ENCODE measurements at places on chromosomes 1 and 21.
A peak's percentile ranks its signal among the peaks of the same experiment; 100 is the strongest.

GRCh38 chr1:153292740-153293479 is 19.8 kb downstream of the PGLYRP3 start:
- H3K4me3 ChIP-seq = no peak overlapping the region
- H3K4me1 ChIP-seq = peaks cover 13% of the 10 kb centered on the region
- H3K27ac ChIP-seq = no peak overlapping the region
- no peak for DNase-seq
- H3K36me3 ChIP-seq = no peaks in the 10 kb centered on the region

DNA sequence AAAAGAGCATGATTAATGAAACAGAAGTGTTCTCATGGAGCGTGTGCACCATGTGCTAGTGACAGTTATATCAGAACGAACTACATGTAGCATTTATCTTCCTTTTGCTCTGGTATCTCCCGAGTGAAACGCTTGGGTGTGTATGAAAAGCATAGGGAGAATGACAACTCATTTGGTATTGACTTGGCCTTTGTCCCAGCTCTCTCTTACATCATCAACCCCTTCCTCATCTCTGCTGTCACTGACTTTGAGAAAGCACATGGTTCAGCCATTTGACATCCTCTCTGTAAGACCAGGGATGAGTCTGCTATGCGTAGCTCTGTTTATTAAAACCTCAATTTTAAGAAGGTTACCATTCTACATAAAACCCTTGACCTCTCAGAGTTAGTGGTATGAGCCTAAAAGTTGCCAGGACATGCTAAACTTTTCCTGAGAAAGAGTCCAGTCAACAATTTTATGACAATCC is 201.0 kb downstream of the NRIP1 start:
- H3K27ac ChIP-seq = no peak overlapping the region
- H3K27me3 ChIP-seq = peaks cover 4% of the 10 kb centered on the region
- no peaks in the 10 kb centered on the region for H3K4me1 ChIP-seq
- no peak overlapping the region for H3K4me3 ChIP-seq

- peaks cover 5% of the 10 kb centered on the region for H3K36me3 ChIP-seq
- DNase-seq = no peak
- no peak overlapping the region for H3K4me3 ChIP-seq
These were observed 8.8 kb downstream of the MINDY1 start for GRCh38 chr1:150997949-150998348.

DNA sequence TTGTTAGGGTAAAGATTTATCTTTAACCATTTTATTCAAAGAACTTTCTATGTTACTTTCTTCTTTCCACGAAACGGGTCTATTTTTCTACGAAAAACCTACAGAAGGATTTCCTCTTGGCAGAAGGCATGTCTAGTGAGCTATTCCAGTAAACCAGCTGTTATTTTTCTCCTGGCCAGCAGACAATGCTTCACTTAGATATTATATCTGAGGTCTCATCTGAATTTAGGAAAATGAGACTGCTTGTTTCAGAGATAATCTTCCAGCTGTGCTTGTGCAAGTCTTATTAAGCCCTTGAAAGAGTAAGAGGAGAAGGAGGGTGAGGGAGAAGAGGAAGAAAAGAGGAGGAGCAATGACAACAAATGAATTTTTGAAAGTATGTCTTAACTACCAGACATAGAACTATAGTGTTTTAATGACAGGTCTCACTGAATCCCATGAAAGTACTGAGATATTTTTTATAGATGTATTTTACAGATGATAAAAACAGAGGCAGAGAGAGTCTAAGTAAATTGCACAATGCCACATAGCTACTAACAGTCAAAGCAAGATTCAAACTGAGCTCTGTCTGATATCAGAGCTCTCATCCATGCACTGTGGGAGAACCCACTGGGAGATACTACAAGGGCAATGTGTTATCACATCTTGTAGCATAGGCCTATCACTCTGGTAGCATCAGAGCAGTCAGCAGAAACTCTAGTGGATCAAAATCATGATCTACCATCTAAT is 54.6 kb upstream of the SAMSN1 start:
- peak overlapping the region; percentile 41 for H3K27ac ChIP-seq
- H3K36me3 ChIP-seq = no peaks in the 10 kb centered on the region
- H3K27me3 ChIP-seq = no peaks in the 10 kb centered on the region
- no peak overlapping the region for H3K4me3 ChIP-seq
- no peak for DNase-seq

- H3K4me1 ChIP-seq = peaks cover 25% of the 10 kb centered on the region
- H3K27me3 ChIP-seq = no peaks in the 10 kb centered on the region
These were observed at the start of gene GJA5 for GRCh38 chr1:147760481-147761260. GJA5 (minus strand) TSS chr1:147760602; CDS start chr1:147759238, 1,364 bp downstream.

GRCh38 chr1:211833174-211833820 is 2.7 kb upstream of the LPGAT1 start:
- DNase-seq = no peak
- H3K27me3 ChIP-seq = no peaks in the 10 kb centered on the region
- H3K36me3 ChIP-seq = peaks cover 6% of the 10 kb centered on the region
- no peak overlapping the region for H3K27ac ChIP-seq

DNA sequence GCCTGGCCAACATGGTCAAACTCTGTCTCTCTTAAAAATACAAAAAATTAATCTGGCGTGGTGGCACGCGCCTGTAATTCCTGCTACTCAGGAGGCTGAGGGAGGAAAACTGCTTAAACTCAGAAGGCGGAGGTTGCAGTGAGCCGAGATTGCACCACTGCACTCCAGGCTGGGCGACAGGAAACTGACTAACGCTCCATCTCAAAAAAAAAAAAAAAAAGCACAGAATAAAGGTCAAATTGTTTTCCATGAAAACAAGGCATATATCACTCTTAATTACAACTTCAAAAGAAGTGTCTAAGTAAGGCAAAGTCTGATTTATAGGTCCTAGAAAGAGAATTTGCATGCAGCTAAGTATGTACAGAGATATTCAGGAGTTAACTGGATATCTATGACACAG is 25.6 kb downstream of the EYA3 start:
- no peaks in the 10 kb centered on the region for H3K27me3 ChIP-seq
- DNase-seq = no peak
- no peak overlapping the region for H3K27ac ChIP-seq
- no peak overlapping the region for H3K4me3 ChIP-seq
- H3K36me3 ChIP-seq = peaks cover 1% of the 10 kb centered on the region

GRCh38 chr1:115194506-115194905 is 105.2 kb upstream of the TSPAN2 start:
- peaks cover 49% of the 10 kb centered on the region for H3K27me3 ChIP-seq
- H3K27ac ChIP-seq = no peak overlapping the region
- no peaks in the 10 kb centered on the region for H3K36me3 ChIP-seq
- H3K4me3 ChIP-seq = no peak overlapping the region
- no peak for DNase-seq
- H3K4me1 ChIP-seq = no peaks in the 10 kb centered on the region

GRCh38 chr1:229984310-229984991 is 82.6 kb upstream of the GALNT2 start:
- H3K4me1 ChIP-seq = no peaks in the 10 kb centered on the region
- DNase-seq = no peak
- H3K27me3 ChIP-seq = peaks cover 68% of the 10 kb centered on the region
- H3K36me3 ChIP-seq = no peaks in the 10 kb centered on the region
- H3K27ac ChIP-seq = no peak overlapping the region

DNA sequence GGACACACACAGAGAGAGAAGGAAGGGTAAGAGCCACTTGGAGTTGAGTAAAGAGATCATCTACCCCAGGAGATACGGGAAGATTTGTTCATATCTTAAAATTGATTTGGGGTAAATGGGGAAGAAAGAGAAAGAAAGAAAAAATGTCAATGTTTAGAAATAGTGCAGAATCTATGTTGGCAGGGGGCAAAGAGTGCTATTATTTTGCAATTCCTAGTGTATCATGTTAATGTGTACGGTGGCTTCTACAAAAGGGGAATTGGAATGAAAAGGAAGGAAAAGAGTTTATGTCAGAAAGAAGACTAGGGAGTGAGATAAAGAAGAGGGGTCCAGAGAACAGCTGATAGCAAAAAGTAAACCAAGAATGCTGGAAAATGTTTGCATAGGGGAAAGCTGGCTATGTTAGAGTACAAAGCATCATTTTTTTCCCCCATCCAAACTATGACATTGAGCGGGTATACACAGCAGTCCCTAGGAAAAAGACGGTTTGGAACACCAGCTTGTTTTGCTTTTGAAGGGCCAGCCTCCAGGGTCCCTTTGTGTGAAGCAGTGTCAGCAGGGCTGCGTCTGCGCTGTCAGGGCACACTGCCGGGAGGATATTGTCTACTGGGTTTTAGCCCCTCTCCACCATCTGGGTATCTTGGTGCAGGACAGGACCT is 10.8 kb downstream of the LRRC8D start:
- H3K4me3 ChIP-seq = no peak overlapping the region
- no peak overlapping the region for H3K27ac ChIP-seq
- no peak for DNase-seq
- H3K36me3 ChIP-seq = peaks cover under 1% of the 10 kb centered on the region
- peaks cover 13% of the 10 kb centered on the region for H3K4me1 ChIP-seq

DNA sequence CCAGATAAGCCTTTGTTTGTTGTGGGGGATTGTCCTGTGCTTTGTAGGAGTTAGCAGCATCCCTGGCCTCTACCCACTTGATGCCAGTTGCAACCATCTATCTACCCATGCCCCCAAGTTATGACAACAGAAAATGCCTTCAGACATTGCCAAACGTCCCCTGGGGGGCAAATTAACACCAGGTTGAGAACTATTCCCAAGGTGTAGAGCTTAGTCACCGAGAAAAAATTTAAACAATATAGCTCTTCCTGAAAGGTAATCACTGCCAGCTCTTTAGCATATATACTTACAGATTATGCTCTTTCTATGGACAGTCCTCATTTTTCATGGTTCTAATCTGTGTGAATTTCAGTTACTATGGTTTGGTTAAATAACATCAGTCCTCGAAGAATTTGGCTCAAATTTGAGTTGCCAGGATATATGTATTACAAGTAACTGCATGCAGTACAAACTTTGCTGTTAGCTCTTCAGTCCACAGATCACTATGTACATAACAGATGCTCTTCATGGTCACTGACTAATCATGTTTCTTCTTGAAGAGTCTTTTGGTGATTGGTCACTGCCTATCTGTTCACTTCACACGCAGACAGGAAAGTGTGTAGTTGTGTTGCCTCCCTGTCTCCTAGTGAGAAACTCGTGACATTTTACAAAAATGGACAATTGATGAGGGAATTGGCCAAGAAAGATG is 25.2 kb downstream of the MAPKAPK2 start:
- peak overlapping the region; percentile 52 for H3K27ac ChIP-seq
- H3K27me3 ChIP-seq = no peaks in the 10 kb centered on the region
- no peak overlapping the region for H3K4me3 ChIP-seq
- H3K4me1 ChIP-seq = peaks cover 87% of the 10 kb centered on the region
- no peak for DNase-seq
- H3K36me3 ChIP-seq = peaks cover 14% of the 10 kb centered on the region

DNA sequence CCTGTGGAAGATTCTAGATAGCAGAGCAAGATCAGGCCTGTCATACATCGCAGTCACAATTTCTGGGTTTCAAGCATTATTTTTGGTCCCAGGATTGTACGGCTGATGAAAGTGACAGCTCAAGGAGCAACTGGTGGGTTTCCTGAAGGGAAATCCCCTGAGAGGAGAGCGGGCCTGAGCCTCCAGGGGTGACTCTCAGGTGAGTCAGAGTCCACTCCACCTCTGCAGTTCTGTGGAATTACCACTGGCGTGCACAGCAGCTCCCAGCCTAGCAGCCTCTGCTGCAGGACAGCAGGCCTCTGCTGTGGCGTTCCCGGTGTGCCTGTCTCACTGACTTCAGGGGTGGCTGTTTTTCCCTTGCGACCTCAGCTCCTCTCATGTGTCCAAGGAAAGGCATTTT is 24.4 kb downstream of the SLC66A1 start:
- no peaks in the 10 kb centered on the region for H3K27me3 ChIP-seq
- H3K27ac ChIP-seq = peak overlapping the region; percentile 49
- DNase-seq = no peak
- H3K4me1 ChIP-seq = peaks cover 6% of the 10 kb centered on the region

- no peak overlapping the region for H3K27ac ChIP-seq
- DNase-seq = no peak
- H3K27me3 ChIP-seq = no peaks in the 10 kb centered on the region
- H3K36me3 ChIP-seq = no peaks in the 10 kb centered on the region
- H3K4me3 ChIP-seq = no peak overlapping the region
- no peaks in the 10 kb centered on the region for H3K4me1 ChIP-seq
These were observed 652.5 kb downstream of the AMY1C start for GRCh38 chr1:104402178-104402577.

DNA sequence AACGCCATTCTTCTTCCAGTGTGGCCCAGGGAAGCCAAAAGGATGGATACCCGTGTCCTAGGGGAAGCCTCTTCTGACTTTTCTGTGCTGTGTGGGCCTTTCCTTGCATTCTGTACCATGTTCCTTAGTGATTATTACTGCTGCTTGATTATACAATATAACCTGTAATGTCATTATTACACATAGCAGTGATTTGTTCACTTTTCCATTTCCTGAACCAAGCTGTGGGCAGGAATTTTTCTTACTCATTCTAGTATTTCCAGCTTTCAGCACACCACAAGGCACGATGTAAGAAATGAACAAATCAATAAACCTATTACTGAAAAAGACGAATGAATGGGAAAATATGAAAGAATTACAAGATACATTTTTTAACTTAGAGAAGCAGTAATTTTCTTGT is 8.4 kb upstream of the USP33 start:
- DNase-seq = no peak
- no peaks in the 10 kb centered on the region for H3K36me3 ChIP-seq
- H3K27me3 ChIP-seq = no peaks in the 10 kb centered on the region
- no peak overlapping the region for H3K27ac ChIP-seq
- H3K4me3 ChIP-seq = no peak overlapping the region

DNA sequence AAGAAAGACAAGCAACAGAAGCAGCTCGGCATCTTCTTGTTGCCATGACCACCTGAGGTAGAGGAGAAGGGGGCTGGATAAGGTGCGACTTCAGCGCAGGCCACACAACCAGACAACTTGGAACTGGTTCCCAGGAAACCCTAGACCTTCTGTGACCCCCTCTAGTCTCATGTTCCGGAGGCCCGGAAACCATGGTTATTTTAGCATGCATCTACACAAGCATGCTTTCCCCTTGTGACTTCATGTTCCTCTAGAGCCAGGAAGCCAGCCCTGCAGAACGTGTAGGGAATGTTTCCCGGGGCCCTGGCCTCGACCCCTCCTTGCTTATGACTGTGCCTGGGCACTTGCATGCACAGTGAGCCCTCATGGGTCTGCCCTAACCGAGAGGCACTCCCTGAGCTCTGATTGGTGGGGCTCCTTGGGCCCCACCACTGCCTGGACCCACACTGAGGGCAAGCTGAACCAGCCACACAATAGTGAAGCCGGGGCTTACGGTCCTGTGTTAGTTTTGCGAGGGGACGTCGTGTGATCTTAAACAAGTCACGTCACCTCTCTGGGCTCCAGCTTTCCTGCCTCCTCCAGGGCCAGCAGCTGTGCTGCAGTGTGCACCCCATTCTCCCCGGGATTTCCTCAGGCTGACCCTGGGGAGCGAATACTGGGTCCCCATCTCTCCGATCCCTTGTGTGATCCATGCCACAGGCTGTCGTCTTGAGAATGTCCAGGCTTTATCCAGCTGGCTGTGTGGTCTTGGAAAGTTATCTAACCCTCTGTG is 12.0 kb upstream of the MX2 start:
- no peaks in the 10 kb centered on the region for H3K36me3 ChIP-seq
- H3K4me3 ChIP-seq = no peak overlapping the region
- no peak for DNase-seq
- H3K27me3 ChIP-seq = peaks cover 39% of the 10 kb centered on the region
- H3K4me1 ChIP-seq = no peaks in the 10 kb centered on the region

- DNase-seq = no peak
- H3K4me3 ChIP-seq = no peak overlapping the region
- H3K4me1 ChIP-seq = no peaks in the 10 kb centered on the region
These were observed 10.8 kb downstream of the MTARC1 start for GRCh38 chr1:220797553-220797952.

- H3K4me1 ChIP-seq = peaks cover 5% of the 10 kb centered on the region
- no peak overlapping the region for H3K27ac ChIP-seq
- no peak for DNase-seq
These were observed 85.8 kb downstream of the RGS21 start for GRCh38 chr1:192402571-192402970.
